Activated effector memory CD4-positive, alpha-beta T cell treated with Interleukin-2 at 50 U/mL for 16 hours (primary cell): ENCODE measurements at places on chromosomes 2 and 18.

DNA sequence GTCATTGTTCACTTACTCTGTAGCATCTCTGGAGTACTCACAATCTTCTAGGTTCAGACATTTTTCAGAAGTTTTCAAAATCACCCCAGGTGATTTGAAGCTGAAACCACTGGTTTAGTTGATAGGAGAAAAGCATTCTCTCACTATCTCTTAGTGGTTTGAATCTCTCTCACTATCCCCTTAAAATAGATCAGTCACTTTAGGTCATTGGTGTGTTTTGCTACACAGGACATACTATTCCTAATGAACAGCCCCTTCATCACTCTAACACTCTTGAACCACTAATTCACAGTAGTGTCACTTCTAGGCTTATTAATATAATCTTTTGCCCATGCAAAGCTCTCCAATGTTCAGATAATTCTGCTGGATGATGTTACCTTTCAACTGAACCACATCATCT lies 34.5 kb downstream of the LYPD6 start:
- DNase-seq = no peak

DNA sequence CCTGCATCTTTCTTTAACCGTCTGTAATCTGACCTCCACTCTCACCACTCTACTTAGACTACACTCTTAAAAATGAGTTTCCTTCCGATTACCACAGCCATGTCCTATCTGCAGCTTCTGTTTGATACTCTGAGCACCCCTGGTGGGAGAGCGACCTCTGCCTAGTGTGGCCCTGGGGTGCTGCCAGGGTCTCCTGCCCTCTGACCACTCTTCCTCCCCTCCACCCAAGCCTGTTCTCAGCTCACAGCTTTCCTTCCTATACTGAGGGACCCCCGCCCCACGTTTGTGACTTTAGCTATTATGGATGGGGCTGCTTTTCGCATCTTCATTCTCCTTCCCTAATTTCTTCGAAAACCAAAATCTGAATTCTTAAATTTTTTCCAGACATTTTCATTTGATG lies 132.7 kb downstream of the KCTD1 start:
- no peak for DNase-seq

GRCh38 chr2:207255565-207256470 lies 90.1 kb upstream of the KLF7 start:
- no peak for DNase-seq

- no peak for DNase-seq
Measured at GRCh38 chr2:117407746-117408145, 406.7 kb upstream of the DDX18 start.

DNA sequence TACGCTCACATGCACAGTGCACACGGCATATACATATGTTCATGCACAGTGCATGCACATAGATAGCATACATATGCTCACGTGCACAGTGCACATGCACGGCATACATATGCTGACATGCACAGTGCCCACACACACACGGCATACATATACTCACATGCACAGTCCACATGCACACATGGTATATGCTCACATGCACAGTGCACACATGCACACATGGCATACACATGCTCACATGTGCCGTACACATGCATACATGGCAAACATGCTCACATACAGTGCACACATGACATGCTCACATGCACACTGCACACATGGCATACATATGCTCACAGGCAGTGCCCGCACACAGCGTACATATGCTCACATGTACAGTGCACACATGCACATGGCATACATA lies 97.7 kb upstream of the CTDP1 start:
- DNase-seq = no peak

- no peak for DNase-seq
Measured at GRCh38 chr2:133414486-133415209, 153.6 kb downstream of the NCKAP5 start.

DNA sequence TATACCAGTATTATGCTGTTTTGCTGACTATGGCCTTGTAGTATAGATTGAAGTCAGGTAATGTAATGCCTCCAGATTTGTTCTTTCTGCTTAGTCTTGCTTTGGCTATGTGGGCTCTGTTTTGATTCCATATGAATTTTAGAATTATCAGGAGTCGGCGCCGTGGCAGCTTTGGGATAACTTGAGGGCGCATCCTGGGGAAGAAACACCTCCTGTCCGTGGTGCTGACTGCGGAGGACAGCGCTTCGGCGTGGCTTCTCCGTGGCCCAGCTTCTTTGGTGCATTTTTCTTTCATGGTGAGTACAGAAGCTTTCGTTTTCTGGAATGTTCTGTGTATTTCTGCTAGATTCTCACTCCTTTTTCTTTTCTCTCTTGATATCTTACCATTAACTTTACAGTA lies 25.2 kb downstream of the CCDC74A start:
- no peak for DNase-seq

DNA sequence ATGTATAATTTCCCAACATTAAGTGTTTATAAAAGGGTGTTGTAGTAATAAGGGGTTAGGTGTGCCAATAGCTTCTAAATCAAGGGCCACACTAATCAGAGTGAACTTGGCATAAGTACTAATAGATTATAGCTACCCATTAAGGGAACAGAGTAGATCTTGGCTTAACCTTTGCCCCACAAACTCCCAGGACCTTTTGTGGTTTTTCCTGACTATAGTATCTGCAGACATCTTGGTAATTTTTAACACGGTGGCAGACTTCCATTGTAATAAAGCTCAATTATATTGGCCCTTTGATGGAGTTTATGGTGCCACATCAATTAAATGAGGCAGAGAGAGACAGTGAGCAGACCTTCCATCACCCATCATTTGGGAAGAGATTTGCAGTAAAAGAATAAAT lies 358.5 kb upstream of the HNRNPA3 start:
- no peak for DNase-seq

- no peak for DNase-seq
Measured at GRCh38 chr2:212249451-212249850, 289.2 kb downstream of the ERBB4 start.

DNA sequence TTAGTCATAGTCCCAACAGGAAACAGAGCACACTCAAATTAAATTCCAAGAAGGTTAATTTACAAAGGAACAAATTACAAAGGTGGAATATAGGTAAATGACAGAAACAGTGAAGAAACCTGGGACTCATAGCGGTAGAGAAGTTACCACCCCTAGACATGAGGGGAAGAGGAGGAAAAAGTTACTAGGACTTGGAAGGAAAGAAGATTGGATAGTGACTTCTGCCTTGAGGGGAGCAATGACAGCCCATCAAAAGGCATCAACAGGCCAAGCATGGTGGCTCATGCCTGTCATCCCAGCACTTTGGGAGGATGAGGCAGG lies 2.4 kb upstream of the PDE11A start:
- no peak for DNase-seq

- DNase-seq = no peak
Measured at GRCh38 chr2:160144280-160144990, 55.6 kb downstream of the ITGB6 start.

GRCh38 chr2:81976998-81977397 lies 1672.4 kb upstream of the LRRTM1 start:
- DNase-seq = no peak

GRCh38 chr2:42906557-42907411 lies 114.4 kb upstream of the HAAO start:
- no peak for DNase-seq

DNA sequence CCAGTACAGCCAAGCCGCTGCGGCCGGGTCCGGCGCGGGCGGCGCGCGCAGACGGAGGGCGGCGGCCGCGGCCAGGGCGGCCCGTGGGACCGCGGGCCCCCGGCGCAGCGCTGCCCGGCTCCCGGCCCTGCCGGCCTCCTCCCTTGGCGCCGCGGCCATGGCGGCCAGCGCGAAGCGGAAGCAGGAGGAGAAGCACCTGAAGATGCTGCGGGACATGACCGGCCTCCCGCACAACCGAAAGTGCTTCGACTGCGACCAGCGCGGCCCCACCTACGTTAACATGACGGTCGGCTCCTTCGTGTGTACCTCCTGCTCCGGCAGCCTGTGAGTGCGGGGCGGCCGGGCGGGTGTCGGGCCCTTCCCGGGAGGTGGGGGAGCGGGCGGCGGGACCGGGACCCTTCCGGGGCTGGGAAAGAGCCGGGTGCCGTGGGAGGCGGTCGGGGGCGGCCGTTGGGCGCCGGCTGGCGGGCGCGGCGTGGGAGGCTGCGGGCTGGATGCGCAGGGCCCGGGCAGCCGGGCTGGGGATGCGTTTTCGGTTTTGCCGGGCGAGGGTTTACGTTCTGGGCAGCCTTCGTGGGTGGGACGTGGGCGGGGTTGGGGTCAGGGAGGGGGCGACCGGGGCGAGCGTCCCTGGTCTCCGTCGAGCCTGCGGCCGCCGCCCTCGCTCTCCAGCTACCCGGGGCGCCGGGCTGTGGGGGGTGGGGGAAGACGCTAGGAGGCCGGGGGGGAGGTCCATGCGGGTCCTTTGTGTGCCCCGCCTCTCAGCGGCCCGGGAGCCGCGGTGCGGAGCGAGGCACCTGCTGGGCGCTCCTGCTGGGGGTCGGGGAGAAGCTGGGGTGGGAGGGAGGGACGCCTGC lies 537 bp downstream of the AGFG1 start:
- no peak for DNase-seq

- no peak for DNase-seq
Measured at GRCh38 chr2:222739939-222740338, 68.5 kb downstream of the MOGAT1 start.

DNA sequence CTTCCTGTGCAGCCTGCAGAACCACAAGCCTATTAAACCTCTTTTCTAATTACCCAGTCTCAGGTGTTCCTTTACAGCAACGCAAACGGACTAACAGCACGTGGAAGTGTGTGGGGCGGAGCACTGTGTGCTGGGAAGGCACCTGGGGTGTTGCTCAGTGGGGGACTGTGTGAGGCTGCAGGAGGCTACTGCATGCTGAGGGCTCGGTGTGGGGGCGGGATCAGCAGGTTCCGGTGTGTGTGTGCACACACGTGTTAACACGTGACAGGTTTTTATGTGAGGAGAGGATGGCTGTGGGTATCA lies 58.9 kb downstream of the ANKMY1 start:
- no peak for DNase-seq

DNA sequence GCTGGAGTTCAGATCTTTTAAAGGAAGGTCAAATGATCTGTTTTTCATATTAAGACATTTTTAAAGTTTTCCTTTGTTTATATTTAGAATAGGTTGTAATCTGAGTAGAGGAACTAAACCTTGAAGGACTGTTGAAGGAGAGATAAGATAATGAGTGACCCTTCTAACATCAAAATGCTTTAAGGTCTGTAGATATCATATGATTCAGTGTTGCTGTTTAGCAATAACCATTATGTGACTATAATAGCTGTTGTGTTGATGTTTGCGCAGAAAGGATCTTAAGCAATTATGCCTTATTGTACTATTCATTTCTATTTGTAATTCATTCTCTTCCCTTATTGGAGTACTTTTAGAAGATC lies 60.0 kb downstream of the SLC16A14 start:
- no peak for DNase-seq

GRCh38 chr2:134312482-134312881 lies 58.6 kb downstream of the MGAT5 start:
- DNase-seq = no peak

DNA sequence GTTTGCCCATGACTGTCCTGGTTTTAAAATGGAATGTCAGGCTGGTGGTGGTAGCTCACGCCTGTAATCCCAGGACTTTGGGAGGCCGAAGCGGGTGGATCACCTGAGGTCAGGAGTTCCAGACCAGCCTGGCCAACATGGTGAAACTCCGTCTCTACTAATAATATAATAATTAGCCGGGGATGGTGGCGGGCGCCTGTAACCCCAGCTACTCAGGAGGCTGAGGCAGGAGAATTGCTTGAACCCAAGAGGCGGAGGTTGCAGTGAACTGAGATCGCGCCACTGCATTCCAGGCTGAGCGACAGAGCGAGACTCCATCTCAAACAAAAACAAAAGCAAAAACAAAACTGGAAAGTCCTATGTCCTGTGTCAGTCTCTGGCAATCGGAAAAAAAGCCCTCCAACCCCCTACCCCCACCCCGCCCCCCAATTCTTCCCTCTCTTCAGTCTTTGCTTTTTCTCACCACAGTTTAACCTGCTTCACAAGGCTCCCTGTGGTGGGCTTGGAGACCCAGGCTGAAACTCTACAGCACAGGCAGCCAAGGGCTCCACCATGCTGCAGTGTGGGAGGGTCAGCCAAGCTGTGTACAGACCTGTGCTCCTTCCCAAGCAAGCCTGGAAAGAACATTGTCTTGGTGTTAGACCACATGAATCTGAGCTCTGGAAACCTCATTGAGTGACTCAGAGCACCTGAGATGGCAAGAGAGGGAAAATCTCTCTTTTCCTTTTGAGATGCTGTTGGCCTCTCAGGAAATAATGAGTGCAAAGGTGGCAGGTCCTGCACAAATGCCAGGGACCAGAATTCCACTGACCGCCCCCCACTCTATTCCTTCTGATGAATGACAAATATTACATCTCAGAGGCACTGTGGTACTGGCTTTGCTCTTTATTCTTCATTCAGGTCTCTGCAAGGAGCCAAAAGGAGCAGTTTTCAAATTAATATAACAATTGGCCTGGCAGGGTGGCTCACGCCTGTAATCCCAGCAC lies 16.7 kb downstream of the MYCN start:
- no peak for DNase-seq

GRCh38 chr18:23307567-23308295 lies 145.4 kb upstream of the RIOK3 start:
- DNase-seq = no peak

GRCh38 chr18:12271376-12272235 lies 17.4 kb downstream of the CIDEA start:
- peak; percentile 20 for DNase-seq

GRCh38 chr2:146777181-146777580 lies 1067.6 kb upstream of the ACVR2A start:
- no peak for DNase-seq

DNA sequence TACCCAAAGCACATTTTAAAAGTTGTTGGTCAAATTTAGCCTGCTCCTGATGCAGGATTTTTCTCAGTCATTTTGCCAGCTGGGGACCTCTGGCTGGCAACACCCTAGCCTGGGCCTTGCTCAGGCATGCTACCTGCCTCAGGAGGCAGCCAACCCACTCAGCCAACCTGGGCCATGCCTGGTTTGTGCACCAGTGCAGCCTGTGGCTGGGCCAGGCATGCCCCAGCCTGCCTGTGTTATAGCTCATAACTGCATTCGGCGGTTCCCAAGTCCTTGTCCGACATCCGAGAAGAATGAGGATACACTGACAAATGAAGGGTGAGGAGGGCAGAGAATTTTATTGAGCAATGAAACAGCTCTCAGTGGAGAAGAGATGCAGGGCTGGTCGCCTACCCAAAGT lies 608.0 kb downstream of the SUCLG1 start:
- DNase-seq = no peak

- no peak for DNase-seq
Measured at GRCh38 chr2:218895759-218896500, 15.3 kb downstream of the WNT10A start.
